ENCODE measurements at places on chromosomes 5 and 9. TPM values are rescaled to one million over a fixed set of nuclear protein-coding genes. Genes with fewer than 3 reads are reported as not detected.

Gene ANKRD18B
- total RNA-seq = not detected

Gene IRX1
- not detected for total RNA-seq

DNA sequence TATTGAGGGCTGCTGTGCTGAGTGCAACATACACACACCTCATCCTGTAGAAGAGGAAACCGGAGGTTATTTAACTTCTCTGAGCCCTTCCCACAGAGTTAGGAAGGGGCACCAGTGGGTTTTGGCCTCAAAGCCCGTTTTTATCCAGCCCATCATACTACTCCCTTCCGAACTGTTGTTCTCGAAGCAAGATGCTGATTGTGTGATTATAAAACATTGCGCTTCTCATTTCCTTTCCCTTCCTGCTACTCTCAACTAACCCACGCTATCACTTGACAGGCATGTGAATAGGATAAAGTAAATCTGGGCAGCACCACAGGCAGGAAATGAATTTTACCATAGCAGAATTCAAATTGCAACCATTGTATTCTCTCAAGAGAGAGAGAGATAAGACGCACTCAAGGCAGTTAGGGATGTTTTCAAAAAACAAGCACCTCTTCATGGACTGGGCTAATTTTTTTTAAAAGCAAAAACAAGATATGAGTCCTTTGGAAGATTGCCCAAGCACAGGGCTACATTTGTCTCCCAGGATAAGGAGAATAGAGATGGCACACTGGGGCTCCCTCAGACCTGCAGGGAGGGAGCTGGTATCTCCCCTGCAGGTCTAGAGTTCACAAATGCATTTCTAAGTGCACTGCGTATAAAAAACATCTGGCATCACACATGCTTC, 52.6 kb downstream of the GNA14 start:
- DNase-seq = no peak

Gene CYSRT1
- not detected for total RNA-seq

- DNase-seq = no peak
Measured at GRCh38 chr5:171152382-171152781, 156.7 kb upstream of the TLX3 start.

- no peak for DNase-seq
Measured at GRCh38 chr5:138536665-138537315, 6.2 kb downstream of the ETF1 start.

Measured in transverse colon (tissue), 4 donors.